NCI-H748 treated with DMSO at 0.1 percent for 48 hours (cell line): ENCODE measurements at places on chromosomes 1 and 21.

- no peak for DNase-seq
Observed at GRCh38 chr21:39650801-39651200, 38.1 kb downstream of the B3GALT5 start.

DNA sequence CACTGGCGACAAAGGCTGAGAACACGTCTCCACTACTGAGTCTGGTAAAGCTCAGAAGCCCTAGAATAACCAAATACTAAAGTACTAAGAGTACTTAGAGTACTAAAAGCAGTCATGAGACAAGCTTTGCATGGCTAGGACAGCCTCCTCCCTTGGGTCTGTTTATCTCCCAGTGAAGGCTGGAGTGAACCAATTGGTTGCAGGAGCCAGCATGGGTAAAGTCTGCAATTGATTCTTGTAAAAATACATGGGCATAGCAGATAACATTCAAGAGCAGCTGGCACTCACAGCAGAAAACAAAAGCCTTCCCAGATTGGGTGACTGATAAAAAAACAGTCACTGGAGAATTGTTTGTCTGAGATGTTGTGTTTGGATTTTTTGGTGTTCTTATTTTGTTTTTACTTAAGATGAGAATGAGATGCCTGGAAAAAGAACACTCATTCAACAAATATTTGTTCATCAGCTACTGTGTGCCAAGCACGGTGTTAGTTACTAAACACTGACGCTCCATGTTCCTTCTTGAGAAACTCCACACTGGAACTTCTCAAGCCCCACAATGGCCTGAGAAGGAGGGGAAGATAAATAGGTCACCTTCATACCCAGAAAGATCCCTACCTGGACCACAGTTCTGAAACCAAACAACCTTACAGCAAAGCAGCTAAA is 3.7 kb downstream of the IRF6 start:
- no peak for DNase-seq

GRCh38 chr21:39071623-39072214 is 111.5 kb downstream of the PSMG1 start:
- no peak for DNase-seq

GRCh38 chr1:6545276-6546112 is 8.8 kb downstream of the NOL9 start:
- DNase-seq, result no peak

GRCh38 chr1:197027359-197027758 is 39.7 kb downstream of the F13B start:
- DNase-seq, result no peak

DNA sequence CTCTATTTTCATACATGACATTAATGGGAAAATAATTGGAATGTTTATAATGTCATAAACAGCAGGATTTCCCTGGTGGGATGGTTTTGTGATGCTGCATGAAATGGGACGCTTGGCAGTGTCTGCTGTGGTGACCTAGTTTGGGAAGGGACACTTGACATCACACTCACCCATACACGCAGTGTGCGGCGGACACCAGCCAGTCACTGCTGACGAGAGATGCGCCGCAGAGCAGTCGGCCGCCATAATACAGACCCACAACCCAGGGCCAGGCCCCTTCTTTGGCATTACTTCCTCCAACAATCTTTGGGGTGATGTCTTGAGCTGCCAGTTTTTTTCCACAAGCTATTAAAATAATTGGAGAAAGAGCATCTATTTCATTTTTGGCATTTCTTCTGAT is 49.5 kb downstream of the CHODL start:
- DNase-seq, result no peak

GRCh38 chr1:241479294-241479693 is 40.3 kb downstream of the FH start:
- DNase-seq, result no peak

DNA sequence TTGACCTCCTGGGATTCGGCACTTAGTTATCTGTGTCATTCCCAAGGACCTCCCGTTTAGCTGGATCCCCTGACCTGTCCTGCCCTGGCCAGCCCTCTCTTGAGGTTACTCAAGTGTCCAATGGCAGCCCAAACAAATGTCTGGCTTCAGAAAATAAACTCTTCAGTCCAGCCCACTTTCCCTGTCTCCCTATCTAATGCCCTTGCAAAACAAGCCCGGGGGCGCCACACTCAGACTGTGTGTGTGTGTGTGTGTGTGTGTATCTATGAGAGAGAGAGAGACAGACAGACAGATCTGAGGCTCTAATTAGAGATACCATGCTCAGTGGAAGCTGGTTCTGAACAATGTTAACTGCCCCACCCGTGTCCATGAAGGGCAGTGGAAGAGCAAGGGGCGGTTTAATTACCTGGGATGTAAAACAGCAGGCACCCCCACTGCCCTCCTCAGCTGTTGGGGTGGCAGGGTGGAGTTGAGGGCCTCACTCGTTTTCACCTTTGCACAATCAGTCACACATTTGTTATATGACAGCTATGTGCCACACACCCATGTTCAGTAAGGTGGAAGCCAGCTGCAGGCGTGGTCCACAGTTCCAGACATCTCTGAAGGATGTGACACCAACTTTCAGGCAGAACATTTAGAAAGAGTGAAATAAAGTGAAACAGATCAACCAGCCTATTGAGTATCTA is 57.4 kb downstream of the B3GALT5 start:
- DNase-seq, result no peak

DNA sequence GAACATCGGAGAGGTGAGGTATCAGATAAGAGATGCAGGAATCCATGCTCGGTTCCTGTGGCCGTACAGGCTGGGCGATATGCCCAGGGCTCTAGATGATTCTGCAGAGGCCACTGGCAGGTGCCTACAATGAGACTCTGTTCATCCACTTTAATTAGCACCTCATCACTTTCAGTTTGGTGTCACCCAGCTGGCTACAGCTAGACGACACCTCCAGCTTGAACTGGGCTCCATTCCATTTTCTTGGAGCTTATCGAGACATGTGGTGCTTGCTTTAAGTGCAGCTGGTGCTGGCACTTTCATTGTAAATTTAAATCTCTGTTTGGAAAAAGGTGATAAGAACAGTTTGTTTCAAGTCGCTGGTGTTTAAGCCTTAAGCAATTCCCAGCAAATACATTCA is 322.5 kb upstream of the ADGRL2 start:
- no peak for DNase-seq

DNA sequence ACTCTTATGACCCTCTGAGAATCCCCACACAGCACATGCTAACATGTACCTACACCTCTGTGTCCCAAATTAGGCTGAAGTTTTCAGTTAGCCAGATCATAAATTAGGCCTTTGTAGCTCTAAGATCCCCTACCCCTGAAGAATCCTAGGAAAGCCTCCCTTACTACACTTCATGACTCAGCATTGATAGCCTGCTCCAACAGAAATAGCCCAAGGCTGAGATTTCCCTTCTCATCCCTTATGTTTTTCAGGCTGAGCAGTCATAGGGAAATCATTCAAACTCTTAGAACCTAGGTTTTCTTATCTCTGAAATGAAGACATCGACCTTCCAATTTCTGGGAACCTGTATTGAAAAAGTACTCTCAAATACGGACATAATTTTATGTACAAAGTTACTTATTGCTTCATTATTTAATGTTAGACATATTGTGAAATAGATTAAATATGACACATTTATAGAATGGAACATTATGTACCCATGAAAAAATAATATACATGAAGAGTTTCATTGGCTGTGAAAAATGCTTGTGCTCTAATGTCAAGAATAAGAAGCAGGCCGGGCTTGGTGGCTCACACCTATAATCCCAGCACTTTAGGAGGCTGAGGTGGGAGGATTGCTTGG is 122.4 kb upstream of the UBE2U start:
- no peak for DNase-seq

GRCh38 chr1:47216278-47217059 is 15.6 kb downstream of the TAL1 start:
- DNase-seq, result no peak

DNA sequence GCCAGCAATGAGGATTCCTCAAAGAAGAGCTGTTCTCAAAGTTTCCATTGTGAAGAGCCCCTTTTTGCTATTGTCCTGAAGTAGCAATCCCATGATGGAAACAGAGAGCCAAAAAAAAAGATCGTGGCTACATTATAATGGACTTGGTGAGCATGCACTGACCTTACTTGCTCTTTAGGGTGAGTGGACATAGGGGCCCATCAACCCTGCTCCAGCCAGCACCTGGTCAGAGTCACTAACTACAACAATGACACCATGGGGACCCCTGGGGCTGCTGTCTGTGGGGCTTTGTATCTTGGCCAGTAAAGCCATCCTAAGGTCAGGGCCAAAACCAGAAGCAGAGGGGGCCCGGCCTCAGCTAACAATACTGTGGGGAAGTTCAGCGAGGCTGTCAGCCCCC is 30.4 kb upstream of the RAB4A start:
- no peak for DNase-seq

GRCh38 chr1:117290890-117291289 is 76.4 kb upstream of the MAN1A2 start:
- DNase-seq, result no peak

- no peak for DNase-seq
Observed at GRCh38 chr1:221717485-221717853, 24.4 kb downstream of the DUSP10 start.

- DNase-seq, result no peak
Observed at GRCh38 chr1:96721053-96721415, 550 bp upstream of the PTBP2 start.

DNA sequence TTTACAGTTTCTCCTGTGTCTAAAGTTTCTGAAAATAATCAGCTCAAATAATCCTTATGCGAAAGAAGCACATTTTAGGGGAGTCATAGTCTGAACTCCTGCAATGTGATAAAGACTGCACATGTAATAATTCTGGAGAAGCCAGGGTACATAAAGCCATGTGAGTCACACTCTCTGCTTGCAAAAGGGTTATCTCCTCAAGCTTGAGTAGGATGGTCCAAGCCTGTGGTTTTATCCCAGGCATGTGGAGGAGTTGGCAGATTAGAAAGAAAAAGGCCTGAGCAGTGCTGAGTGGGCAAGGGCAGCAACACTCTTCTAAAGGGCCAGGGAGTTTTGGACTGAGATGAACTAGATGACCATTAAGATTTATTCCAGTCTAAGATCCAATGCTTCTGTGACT is 220.4 kb downstream of the RHOU start:
- no peak for DNase-seq

DNA sequence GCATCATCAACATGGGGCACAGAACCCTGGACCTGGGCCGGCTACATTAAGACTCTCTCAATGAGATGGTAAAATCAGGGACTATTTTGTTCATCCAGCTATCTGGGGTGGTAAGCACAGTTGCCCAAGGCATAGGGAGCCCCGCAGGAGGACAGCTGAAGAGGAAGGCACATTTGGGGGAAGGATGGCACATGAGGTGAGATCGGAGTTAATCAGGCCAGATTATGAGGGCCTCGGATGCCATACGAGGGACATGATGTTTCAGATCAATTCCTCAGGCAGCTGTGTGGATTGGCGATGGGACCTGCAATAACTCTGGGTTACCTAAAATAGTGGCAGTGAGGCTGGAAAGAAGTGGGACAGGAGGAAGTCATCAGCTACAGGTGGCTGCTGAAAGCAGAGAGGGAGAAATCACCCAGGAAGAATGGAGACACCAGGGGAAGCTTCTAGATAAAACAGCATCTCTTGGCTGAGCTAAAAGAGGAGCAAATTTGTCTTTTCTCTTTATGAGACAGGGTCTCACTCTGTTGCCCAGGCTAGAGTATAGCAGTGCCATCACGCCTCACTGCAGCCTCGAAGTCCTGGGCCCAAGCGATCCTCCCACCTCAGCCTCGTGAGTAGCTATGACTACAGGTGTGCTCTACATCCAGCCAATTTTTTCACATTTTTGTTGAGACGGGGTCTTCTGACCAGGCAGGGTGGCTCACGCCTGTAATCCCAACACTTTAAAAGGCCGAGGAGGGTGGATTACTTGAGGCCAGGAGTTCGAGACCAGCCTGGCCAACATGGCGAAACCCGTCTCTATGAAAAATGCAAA is 21.1 kb downstream of the TOMM20 start:
- DNase-seq, result no peak

- no peak for DNase-seq
Observed at GRCh38 chr1:237482777-237483176, 407.9 kb downstream of the ZP4 start.

- peak; percentile 68 for DNase-seq
Observed at GRCh38 chr1:31669786-31670592, 25.3 kb upstream of the PEF1 start.

DNA sequence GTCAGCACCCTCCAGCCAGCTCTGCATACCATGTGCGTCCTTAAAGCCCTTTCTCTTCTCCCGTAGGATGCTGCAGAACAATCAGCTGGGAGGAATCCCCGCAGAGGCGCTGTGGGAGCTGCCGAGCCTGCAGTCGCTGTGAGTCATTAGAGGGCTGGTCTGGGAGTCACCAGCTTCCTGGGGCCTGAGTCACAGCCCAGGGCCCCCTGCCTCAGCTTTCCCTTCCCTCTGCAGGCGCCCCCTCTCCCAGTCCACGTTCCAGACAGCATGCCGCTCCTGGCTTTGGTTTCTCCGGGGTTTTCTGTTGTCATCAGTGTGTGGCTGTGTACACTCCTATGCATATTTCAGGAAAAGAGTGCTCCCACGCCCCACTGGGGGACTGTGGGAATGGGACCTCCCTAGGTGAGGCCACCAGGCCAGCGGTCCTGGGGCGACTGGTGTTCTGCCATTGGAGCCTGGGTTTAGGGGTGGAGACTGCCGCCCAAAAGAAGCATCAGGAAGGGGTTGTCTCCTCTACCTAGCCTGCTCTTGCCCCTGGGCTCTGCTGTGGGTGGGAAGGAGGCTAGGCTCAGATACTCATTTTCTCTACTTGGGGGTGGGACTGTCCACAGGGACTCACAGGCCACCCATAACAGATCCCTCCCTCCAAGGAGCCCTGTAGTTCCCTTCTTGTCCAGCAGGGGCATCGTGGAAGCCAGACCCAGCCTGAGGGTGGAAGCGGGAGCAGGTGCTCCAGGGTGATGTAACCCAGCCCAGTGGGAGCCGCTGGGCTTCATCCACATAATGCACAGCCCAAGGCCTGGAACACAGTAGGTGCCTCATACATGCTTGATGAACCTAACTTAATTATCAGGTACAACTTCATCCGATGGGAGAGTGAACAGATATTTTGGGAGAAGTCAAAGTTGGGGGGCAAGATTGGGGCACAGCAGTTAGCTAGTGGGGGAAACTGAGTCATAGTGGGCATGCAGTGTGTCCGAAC is 42.5 kb downstream of the LGR6 start:
- DNase-seq, result no peak

DNA sequence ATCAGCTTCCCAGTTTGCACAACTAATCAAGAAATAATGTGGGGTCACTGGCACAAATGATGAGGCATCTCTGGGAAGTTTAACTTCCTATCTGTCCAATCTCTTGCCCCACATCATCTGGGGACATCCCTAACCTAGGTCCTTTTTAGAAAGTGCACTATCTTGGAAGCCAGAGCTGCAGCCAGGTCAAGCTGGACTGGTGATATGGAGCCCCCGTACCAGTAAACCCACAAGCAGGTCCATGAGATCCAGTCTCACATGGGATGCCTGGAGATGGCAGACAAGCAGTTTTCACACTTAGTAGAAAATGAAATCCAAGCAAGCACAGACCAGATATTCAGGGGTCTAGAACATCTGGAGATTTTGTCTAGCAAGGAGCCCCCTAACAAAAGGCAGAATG is 27.5 kb upstream of the BSDC1 start:
- no peak for DNase-seq

- DNase-seq, result no peak
Observed at GRCh38 chr1:62198069-62198780, 3.6 kb downstream of the L1TD1 start.
